ENCODE measurements at places on chromosomes 16 and 17.

GRCh38 chr17:82441691-82442487, 8.7 kb downstream of the CYBC1 start:
- no peak for DNase-seq

DNA sequence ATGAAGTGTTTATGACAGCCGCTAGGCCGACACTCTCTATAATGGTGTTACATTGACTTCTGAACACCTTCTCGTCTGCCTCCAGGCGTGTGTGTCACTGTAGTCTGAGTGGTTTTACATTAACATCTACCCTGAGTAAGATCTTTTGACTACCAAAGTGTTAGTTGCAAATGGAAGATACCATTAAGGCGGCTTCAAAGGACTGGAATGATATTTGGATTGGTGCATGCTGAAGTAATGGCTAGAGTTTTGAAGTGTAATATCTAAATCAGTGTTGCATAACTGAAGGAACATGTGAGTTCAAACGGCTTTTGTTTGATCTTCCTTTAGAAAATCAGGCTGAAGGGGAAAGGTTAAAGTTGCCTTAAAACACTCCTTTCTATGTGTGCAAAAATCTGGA, 52.2 kb downstream of the BCAS3 start:
- DNase-seq = no peak

DNA sequence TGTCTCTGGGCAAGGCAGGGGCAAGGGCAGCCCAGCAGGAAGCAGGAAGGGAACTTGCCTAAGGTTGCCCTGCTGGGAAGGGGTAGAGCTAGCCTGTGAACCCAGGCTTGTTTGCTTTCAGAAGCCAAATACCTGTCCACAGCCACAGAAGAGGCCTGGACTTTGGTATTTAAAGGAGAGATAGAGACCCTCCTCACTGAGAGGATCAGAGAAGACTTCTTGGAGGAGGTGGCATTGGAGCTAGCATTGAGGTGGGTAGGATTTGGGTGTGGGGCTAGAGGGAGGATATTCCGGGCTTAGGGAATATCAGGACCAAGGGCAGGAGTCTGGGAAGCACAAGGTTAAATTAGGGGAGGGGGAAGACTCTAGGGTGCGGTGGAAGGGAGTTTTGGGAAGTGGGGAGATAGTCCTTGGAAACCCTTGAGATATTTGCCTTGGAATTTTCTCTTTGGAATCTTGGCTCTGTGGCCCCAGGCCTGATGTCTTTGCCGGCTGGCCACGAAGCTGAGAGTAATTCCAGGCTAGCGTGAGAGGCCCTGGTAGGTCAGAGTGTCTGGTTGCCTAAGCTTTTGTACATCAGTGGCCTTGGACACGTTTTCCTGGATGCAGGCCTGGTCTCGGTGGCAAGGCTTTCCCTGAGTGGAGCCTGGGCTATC, 13.1 kb upstream of the ETV4 start:
- no peak for DNase-seq

DNA sequence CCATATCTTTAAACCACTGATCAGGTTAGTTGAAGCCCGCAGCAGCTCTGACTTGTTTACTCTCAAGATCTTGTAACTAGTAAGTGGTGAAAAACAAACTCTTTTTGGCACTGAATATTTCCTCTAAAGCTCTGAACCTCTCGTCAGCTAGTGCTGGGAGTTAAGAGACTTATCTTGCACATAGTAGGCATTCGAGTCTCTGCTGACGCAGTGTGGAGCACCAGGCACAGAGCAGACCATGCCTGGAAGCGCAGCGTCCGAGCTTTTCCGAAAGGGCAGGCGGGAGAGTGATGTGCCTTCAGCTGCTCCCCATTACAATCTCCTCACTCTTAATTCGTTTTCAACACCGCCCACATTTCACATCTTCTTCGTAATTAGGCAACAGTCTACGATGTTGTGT, 63.0 kb downstream of the SMG6 start:
- DNase-seq = no peak

GRCh38 chr16:20865420-20866131, 34.6 kb downstream of the DCUN1D3 start:
- DNase-seq = no peak
